Right lung (tissue), 10 donors: ENCODE measurements at places on chromosomes 3 and 15. TPM values are rescaled to one million over a fixed set of nuclear protein-coding genes. Genes with fewer than 3 reads are reported as not detected.

Gene SPINK8
- polyA plus RNA-seq = not detected

Gene LSMEM2
- 1.4 TPM for polyA plus RNA-seq

Gene ARHGAP31
- polyA plus RNA-seq = 32.3 TPM

Gene CCRL2
- 4.1 TPM for polyA plus RNA-seq

GRCh38 chr15:31925541-31925940 lies 104.8 kb upstream of the CHRNA7 start:
- no peak for DNase-seq

DNA sequence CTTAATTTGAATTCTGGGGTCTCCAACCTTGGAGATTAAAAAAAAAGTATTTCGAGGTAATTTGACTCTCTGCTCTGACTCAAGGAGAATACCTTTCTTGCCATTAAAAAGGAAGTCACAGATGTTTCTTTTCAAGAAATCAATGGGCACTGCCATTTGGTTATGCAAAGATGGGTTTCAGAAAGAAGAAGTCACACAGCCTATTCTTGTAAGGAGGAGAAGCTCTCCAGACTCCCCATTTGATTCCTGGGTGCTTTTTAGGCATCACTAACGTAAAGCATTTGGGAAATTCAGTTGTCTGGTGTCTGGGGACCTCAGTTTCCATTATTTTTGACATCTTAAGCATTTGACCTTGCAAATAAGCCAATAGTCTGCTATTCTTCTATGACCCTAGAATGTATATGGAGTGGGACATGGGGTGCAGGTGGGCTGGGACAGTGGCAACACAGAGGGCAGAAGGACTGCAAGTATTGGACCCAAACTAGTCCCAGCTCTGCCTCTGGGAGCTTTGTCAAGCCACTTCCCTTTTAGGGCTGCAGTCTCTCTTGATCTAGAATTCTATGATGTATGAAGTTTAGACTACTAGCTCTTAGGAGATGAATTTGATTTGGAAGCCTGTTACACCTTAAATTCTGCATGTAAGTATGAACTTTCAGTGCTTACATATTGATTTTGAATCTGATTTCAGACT lies 27.8 kb downstream of the IL5RA start:
- DNase-seq = no peak

DNA sequence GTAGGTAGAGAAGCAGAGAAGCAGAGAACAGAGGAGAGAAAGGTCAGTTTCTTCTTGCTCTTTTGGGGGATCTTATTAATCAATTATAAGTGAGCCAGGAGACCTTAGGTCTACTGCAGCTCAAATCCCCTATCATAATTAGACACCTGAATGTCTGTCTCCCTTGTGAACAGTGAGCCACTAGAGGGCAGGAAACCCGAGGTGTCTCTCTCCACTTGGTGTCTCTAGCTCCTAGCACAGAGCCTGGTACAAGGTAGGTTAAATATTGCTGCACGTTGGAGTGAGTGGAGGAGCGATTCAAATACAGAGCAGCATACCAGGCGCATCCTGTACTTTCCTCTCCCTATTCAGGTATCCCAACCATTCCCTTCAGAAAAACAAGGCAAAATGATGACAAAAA lies 2.0 kb upstream of the ST8SIA2 start:
- no peak for DNase-seq

- DNase-seq = no peak
These were observed 257.7 kb upstream of the PEX5L start for GRCh38 chr3:180294282-180295027.

- DNase-seq = no peak
These were observed 1.7 kb downstream of the ITPR1 start for GRCh38 chr3:4494895-4495264.

DNA sequence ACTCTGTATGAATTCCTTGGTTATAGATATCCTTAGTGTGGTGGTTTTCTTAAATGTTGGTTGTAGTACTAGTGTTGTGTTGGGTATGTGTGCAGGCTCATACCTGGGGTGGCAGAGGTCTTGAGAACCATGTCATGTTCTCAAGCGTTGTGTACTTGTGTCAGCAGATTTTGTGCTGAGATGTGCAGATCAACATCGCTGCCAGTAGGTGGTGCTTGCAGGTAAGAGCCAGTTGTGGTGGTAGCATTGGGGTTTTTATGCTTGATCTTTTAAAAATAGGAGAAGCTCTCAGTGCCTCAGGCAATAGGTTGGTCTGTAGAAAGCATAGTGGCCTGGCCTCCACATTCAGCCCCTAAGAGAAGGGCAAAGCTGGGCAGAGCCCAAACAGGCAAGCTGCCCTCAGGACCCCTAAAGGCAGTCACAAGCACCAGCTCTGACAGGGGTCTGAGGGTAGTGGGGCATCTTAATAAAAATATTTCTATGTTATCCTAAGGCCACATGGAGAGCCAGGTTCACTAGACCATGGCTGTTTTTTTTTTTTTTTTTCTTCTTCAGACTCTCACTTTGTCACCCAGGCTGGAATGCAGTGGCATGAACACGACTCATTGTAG lies 164.0 kb downstream of the IL20RB start:
- DNase-seq = no peak

GRCh38 chr15:60798821-60799220 lies 319.9 kb upstream of the ICE2 start:
- no peak for DNase-seq
